Stimulated activated CD8-positive, alpha-beta memory T cell treated with anti-CD3 and anti-CD28 coated beads, Interleukin-4, amount 100 ng/mL, for 4 hours (primary cell): ENCODE measurements at places on chromosomes 3 and 15.

GRCh38 chr15:70170096-70170699 lies 72.5 kb upstream of the TLE3 start:
- DNase-seq = no peak

GRCh38 chr3:150556792-150557191 lies 10.2 kb downstream of the EIF2A start:
- DNase-seq = no peak

DNA sequence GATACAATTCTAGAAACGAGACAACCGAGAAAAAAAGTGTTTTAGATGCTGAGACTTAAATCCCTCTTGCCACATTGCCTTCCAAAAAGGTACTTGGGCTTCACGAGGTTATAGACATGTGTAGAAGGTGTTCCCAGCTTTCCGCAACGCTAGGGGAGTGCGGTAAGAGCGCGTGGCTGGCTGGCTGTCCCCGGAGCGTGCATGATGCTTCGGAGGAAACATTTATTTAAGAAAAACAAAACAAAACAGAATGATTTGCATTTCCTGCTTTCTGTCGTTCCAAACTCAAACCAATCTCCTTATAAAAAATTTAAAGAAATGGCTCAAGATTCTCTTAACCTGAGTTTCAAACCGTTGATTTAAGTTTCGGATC lies 841 bp downstream of the SLC6A20 start:
- no peak for DNase-seq

DNA sequence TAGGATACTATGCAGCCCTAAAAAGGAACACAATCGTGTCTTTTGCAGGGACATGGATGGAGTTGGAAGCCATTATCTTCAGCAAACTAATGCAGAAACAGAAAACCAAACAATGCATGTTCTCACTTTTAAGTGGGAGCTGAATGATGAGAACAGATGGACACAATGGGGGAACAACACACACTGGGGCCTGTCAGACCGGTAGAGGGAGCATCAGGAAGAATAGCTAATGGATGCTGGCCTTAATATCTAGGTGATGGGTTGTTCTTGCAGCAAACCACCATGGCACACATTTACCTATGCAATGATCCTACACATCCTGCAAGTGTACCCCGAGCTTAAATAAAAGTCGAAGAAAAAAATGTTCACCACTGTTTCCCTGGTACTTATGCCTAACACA lies 17.5 kb downstream of the SENP7 start:
- no peak for DNase-seq

- no peak for DNase-seq
These were observed 7.8 kb downstream of the ADAMTS17 start for GRCh38 chr15:100334015-100334414.

GRCh38 chr3:169676925-169677537 lies 13.5 kb upstream of the MECOM start:
- no peak for DNase-seq

GRCh38 chr3:160564949-160565441 lies 376 bp downstream of the KPNA4 start:
- peak; percentile 12 for DNase-seq

- DNase-seq = no peak
These were observed 8.4 kb downstream of the SNX4 start for GRCh38 chr3:125511420-125512118.

DNA sequence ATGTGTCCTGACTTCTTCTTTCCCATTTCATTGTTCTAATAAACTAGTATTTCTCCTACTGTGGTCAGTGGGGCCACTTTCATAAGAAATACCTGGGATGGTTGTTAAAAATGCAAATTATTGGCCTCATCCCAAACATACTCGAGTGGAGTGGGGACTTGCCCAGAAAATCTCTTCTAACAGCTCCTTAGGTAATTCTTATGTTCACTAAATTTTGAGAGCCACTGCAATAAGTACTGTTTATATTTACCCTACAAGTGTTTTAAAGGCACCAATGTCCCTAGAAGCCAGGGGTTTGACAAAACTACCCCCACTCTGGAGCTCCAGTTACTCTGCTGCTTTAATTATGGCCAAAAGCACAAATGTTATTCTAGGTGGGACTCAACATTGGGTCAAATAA lies 70.0 kb upstream of the ACP3 start:
- DNase-seq = no peak

- DNase-seq = no peak
These were observed 73.7 kb upstream of the UMPS start for GRCh38 chr3:124656531-124656930.

DNA sequence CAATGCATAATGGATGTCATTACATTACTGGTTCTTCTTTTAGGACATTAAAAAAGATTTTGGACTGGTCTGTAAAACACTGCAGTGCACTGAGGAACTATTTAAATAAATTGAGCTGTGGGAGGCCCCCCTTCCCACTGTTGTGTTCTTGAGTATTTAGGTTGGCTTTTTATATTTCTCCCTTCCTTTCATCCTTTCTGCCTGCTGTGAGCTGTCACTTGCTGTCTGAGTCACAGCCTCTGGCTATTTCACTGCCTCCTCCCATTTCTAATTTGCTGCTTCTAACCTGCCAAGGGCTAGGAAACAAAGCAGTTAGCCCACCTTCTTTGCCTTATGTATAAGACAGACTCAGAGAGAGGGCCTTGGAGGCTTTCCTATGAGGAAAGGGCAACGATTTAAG lies 89.0 kb upstream of the FNDC3B start:
- DNase-seq = no peak

- no peak for DNase-seq
These were observed 212.3 kb upstream of the LRRFIP2 start for GRCh38 chr3:37386627-37387230.

- DNase-seq = no peak
These were observed 412.8 kb upstream of the WNT5A start for GRCh38 chr3:55899887-55900286.

DNA sequence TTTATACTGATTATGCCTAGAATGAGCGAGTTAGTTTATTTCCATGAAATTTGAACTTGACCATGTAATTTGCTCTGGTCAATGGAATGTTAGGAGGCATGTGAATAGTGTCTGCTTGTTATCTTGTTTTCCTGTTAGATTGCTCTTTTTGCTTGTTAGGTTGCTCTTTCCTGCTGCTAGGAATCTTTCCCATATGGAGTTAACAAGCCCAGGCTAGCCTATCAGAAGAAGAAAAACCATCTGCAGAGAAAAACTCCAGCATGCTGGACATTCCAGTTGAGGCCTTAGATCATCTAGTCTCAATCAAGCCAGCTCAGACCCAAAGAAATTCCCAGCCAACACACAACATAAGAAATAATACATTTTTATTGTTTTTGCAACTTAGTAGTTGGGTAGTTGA lies 470.2 kb upstream of the AGTR1 start:
- no peak for DNase-seq

DNA sequence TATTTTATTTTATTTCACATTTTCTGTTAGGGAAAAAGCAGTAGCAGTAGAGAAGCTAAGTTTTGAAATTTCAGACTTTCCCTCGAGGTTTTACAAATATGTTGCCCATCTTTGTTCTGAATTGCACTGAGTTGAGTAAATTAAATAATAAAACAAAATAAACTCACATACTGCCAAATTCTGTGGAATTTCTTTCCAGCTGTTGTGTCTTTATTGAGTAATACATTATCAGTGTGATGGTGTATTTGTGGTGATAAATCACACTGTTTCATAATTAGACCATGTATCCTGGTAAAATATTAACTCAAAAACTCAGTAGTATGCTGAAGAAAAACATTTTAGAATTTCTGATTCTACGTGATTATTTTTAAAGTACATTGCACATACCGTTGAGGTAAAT lies 592.1 kb downstream of the SI start:
- DNase-seq = no peak
